Activated T-cell treated with anti-CD3 and anti-CD28 coated beads, Interleukin-2, amount 50 U/mL, for 24 hours (primary cell): ENCODE measurements at places on chromosomes 11 and 22.

- DNase-seq, result no peak
These were observed 95.7 kb downstream of the PDE2A start for GRCh38 chr11:72578566-72578965.

- DNase-seq, result no peak
These were observed 3.9 kb downstream of the MPPED1 start for GRCh38 chr22:43415681-43416080.

DNA sequence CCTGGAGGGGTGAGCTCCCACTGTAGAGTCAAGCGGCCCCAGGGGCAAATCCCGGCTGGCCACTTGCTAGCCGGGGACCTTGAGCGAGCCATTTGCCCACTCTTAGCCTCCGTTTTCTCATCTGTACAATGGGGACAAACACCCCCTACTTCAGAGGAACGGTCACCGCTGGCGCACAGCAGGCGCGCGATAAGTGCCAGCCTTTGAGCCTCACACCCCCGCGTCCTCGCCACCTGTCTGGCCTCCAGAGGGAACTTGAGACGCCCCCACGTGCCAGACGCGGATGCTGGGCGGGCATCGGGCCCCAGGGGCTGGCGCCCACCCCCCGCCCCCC lies 72.6 kb upstream of the TCF20 start:
- DNase-seq, result peak; percentile 62

GRCh38 chr22:29784451-29785361 lies 17.5 kb downstream of the UQCR10 start:
- DNase-seq, result no peak
